Progenitor cell of endocrine pancreas (in vitro differentiated cells): ENCODE measurements at places on chromosomes 6 and 20.

GRCh38 chr20:37411408-37412219 lies 65.7 kb downstream of the SRC start:
- DNase-seq: no peak

DNA sequence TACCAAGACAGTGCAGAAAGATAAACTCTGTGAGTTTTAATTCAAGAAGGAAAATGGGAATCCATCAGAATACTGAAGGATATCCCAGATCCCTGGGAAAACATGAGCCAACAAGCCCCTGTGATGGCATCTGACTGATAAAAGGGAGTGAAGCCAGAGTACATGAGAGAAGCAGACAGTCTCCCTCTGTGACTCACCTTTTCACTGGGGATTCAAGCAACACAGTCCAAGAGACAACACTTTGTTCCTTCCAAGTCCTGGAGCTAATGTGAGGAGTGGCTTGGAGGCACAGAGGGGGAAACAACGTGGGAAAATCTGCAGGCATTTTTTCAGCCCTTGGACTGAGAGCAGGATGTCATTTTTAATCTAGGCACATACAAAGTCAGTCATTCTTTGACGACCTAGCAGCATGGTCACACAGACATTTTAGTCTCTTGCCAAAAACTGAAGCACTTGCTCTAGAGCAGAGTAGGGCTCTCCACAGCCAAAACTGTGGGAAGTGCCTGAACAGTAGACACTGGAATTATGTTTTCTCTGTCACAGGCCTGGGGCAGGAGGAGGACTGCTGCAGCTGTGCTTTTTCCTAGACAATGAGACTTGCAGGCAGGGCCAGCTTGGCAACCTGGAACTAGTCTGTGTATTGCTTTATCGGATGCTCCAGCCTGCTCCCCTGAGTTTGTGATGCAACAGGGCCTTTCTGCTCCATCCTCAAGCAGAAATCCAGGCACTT lies 465.0 kb upstream of the GJE1 start:
- no peak for DNase-seq

GRCh38 chr20:34522969-34523871 lies 7.0 kb downstream of the DYNLRB1 start:
- peak; percentile 50 for DNase-seq

DNA sequence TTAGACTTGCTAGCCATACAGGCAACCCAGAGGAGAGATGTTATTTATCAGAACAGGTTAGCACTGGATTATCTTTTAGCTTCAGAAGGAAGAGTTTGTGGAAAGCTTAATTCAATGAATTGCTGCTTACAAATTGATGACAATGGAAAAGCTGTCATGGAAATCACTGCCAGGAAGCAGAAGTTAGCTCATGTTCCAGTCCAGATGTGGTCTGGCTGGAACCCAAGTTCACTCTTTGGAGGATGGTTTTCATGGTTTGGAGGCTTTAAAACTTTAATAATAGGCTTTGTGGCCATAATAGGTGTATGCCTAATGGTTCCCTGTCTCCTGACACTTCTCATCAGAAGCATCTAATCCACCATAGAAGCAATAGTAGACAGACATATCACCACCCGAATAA lies 699.0 kb downstream of the PHF3 start:
- DNase-seq: no peak

DNA sequence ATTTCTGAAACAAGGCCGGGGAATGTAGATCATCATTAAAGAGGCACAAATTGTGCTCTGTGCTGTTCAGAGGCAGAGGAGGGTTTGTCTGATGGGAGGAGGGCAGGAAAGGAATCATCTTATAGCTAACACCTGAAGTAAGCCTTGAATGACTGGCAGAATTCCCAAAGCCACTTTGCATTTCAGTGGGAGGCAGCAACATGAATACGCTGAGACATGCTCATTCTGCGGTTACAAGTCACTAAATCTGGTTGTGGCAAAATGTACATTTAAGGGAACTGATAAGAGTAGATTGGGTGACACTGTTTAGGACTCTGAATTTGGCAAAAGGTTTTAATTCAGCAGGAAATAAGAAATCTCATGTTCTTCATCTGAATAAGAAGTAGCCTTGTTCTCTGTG lies 4.4 kb upstream of the COL19A1 start:
- no peak for DNase-seq
